ENCODE measurements at places on chromosomes 5 and 9.

DNA sequence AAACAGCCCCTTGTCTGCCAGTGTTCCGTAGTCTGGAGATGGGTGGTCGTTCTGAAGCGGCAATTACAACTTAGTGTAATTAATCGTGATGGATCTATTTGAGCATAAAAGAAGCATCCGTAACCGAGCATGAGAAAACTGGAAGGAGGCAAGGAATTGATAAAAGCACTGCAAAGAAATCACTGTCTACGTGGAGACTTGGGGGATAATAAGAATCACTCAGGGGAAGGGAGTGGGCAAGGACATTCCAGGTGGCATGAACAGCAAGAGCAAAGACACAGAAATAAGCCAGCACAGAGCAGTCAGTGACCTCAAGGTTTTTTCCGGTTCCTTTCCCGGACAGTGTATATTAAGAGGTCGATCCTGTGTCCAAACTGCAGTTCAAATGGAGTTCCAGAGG, 35.0 kb downstream of the TLR4 start:
- no peak for DNase-seq

- DNase-seq: no peak
Measured at GRCh38 chr5:139378941-139379361, 4.1 kb downstream of the SLC23A1 start.

DNA sequence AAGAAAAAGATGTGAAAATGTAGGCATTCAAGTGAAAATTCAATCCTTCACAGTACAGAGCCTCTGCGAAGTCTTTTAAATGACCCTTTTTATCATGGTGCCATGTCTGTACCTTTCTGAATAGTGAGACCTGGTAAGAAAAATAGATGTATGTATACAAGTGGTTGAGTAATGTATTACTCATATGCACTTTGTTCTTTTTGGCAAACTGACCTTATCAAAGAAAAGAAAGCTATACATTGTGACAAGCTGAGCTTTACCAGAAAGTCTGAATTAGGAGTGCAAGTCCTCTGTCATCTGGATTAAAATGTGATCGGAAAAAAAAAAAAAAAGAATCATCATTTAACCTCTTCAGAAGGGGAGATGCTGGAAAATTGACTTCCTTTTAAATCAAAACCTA, 356.4 kb upstream of the CCNH start:
- no peak for DNase-seq

GRCh38 chr5:87116825-87117512, 150.7 kb upstream of the RASA1 start:
- DNase-seq: no peak

- DNase-seq: no peak
Measured at GRCh38 chr5:66839636-66840185, 243.5 kb downstream of the MAST4 start.

DNA sequence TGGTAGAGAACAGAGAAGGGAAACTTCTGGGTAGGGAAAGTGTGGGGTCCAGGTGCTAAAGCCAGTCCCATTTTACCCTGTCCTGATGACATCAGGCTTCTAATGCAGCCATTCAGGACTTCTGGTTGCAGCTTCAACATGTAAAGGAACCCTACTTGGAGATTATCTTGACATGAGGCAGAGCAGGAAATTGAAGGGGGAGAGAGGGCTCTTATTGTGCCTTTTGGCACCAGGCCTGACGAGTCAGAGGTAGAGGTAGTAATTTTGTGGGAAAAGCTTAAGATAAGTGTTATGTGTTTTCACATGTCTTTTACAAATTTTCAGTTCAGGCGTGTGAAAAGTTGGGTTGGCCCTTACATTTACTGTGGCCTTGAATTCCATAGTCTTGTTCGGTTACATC, 102.4 kb upstream of the APC start:
- no peak for DNase-seq

GRCh38 chr9:33289936-33290246, 425 bp upstream of the NFX1 start:
- DNase-seq: no peak

DNA sequence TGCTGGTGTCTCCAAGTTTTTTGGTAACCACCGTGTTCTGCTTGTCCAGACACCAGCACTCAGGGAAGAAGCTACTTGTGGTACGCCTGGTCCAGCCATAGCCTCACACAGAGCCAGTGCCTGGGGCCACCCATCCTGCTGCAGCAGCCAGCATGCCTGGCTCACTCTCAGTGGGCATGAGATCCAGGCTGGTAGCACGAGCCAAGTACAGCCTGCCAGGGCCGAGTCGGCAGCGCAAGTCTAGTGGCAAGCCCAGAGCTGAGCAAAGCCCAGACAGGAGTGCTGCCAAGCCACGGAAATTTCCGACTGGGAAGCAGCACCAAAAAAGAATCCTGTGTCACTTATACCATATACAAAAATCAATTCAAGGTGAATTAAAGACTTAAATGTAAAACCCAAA, 36.3 kb upstream of the FBXL17 start:
- no peak for DNase-seq

- DNase-seq: peak; percentile 62
Measured at GRCh38 chr5:126965061-126965475, 65.3 kb downstream of the MARCHF3 start.

GRCh38 chr5:39189292-39189955, 29.9 kb downstream of the FYB1 start:
- no peak for DNase-seq

- no peak for DNase-seq
Measured at GRCh38 chr5:169760229-169760628, 123.2 kb downstream of the DOCK2 start.

GRCh38 chr9:124800306-124801259, 23.6 kb downstream of the OLFML2A start:
- no peak for DNase-seq

DNA sequence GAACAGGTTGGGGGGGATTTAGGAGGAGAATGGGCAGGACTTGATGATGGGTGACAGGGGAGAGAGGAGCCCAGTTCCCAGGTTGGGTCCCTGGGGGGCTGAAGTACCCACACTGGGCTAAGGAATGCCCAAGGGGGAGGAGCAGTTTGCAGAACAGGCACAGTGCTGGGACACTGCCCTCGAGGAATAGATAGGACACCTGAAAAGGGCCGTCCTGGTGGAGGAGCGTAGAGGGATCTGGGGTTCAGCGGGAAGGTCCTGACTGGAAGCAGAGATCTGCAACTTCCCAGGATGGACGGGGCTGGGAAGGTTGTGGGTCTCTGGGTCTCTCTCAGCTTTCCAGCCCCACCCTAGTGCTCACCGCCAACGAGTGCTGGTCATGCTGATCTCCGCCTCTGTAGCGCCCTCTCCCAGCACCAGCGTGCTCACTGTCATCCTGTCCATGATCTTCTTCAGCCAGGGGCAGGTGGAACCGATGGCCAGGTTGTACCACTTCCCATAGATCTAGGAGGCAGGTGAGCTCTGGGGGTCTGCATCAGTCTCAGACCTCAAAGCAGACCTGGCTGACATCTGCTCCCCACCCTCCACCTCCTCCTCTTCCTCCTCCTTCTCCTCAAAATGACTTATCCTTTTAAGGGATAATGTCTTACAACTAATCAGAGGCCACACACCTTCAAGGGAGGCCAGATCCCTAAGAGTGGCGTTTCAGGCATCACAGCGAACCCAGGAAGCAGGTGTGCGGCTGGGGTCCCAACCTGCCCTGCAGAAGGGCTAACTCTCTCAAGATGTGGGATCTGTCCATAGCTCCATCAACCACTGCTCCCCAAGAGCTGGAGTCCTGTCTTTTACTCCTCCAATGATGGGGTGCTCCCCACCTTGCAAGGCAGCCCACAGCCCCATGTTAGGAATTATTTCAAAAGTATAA, 1.6 kb downstream of the AMBP start:
- no peak for DNase-seq

GRCh38 chr5:176413709-176414191, 2.6 kb downstream of the CLTB start:
- no peak for DNase-seq

GRCh38 chr5:29077451-29077850, 2039.1 kb upstream of the CDH9 start:
- DNase-seq: no peak

- no peak for DNase-seq
Measured at GRCh38 chr5:124658867-124659557, 87.4 kb downstream of the ZNF608 start.
